ENCODE measurements at places on chromosomes 12 and 14. TPM values are rescaled to one million over a fixed set of nuclear protein-coding genes. Genes with fewer than 3 reads are reported as not detected.

GRCh38 chr14:42110167-42110566 is 503.5 kb downstream of the LRFN5 start:
- DNase-seq: no peak

- DNase-seq: no peak
Measured at GRCh38 chr14:93044121-93044520, 71.6 kb downstream of the ITPK1 start.

The PLD4 gene
- total RNA-seq: 0.05 TPM

DNA sequence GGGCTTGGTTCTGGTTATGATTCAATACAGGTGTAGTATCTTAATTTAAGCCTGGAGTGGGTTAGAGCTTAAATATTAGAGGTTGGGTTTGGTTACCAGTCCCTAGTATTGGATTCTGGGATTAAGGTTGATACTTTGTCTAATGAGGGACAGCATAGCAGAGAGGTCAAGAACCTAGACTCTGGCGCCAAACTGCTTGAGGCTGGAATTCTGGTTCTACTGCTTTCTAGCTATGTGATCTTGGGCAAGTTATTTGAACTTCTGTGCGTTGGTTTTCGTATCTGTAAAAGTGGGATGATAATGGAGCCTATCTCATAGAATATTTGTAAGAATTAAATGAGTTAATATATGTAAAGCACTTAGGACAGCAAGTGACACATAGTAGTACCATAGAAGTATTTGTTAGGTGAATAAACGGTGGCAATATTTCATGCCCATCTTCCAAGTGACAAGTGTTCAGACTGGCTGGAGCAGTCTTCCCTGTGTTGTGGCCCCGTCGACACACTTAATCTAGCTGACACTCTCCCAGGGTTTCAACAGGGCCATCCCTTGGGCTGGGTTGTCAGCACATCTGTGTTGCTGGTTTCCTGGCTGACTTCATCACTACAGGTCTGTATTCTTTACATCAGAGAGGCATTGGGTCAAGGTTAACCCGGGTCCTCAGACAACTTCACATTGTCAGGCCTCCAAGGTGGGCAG is 3.0 kb downstream of the ENDOU start:
- no peak for DNase-seq

The MAP1LC3B2 gene
- total RNA-seq: 0.84 TPM

- DNase-seq: no peak
Measured at GRCh38 chr14:71721791-71722190, 210.4 kb upstream of the RGS6 start.

The RPGRIP1 gene
- total RNA-seq: 0.19 TPM

DNA sequence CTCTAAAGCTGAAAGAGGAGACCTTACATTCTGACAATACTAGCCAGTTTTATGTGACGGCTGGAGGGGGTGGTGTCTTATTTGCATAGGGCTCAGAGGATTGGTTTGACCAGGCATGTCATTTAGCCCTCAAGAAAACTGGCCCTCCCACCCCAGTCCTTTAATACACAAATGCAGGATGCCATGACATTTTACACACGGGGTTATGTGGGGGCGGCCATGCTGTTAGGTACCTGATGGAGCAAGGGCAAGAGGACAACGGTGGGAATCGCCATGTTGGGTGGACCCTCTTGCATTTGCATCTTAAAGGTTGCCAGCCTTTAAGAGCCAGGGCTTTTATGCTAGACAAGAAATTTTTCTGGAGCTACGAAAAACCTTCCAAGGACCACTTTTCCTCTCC is 23.3 kb downstream of the MDM2 start:
- DNase-seq: no peak

The ACSS3 gene
- total RNA-seq: 15.9 TPM

GRCh38 chr12:7917392-7918267 is 18.4 kb downstream of the SLC2A3 start:
- DNase-seq: no peak

GRCh38 chr12:109833307-109834189 is at the start of gene TRPV4:
TRPV4 (minus strand) TSS chr12:109833398; CDS start chr12:109814796, 18,602 bp downstream.
- peak; percentile 21 for DNase-seq

DNA sequence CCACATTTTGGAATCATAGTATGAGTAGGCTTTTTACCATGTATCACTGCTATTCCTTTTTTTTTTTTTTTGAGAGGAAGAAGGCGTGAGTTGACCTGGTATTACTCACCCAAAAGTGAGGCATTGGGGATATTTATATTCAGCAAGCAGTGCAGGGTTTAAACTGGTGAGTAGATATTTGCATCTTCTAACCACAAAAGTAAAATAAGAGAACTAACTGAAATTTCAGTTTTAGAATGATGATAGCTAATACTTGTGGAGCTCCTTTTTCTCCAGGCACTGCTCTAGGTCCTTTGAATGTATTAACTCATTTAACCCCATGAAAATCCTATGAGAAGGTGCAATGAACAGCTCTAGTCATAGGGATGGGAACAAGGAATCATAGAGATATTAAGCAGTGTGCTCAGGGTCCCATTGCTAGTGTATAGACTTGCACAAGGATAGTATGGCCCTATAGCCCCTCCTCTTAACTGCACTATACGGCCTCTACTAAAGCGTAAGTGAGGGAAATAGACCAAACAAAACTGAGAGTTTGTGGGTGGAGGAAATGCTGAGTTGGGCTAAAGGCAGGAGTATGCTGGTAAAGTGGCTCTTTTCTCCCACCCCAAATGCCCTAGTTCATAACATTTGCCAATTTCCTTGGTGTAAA is 104.3 kb upstream of the MAX start:
- no peak for DNase-seq

The TMPRSS12 gene
- total RNA-seq: not detected

The HOXC10 gene
- not detected for total RNA-seq

- DNase-seq: no peak
Measured at GRCh38 chr12:96308881-96309280, 91.4 kb downstream of the CDK17 start.

The CRIP1 gene
- total RNA-seq: 5.1 TPM

- DNase-seq: no peak
Measured at GRCh38 chr12:105671720-105672119, 341.2 kb downstream of the C12orf75 start.

- no peak for DNase-seq
Measured at GRCh38 chr12:113290506-113290905, 44.4 kb downstream of the SLC8B1 start.

The GALNT9 gene
- total RNA-seq: 0.36 TPM

The C12orf50 gene
- total RNA-seq: 0.10 TPM

GRCh38 chr12:16475521-16475920 is 128.1 kb downstream of the MGST1 start:
- DNase-seq: no peak
